Hematopoietic multipotent progenitor cell (in vitro differentiated cells): ENCODE measurements at places on chromosomes 11 and 22.
A peak's percentile ranks its signal among the peaks of the same experiment; 100 is the strongest.

DNA sequence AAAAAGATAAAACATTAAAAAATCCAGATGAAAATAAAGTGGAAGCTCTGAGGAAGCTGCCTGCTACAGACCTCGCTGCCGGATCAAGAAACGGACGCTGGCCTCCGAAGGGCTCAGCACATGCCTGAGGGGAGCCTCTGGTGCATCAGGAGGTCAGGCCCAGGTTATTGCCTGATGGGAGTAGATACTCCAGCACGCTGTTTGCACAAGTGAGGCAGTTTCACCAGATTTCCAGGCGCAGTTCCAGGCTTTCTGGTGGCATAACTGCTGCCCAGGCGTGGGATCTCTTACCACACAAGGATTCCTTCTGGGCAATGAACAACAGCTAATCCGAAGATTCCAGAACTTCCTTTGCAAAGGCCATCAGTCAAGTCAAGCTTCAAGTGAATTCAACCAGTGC, 154.2 kb downstream of the MPPED1 start:
- no peak for DNase-seq

- DNase-seq: no peak
Observed at GRCh38 chr11:69351460-69351859, 57.5 kb downstream of the MYEOV start.

GRCh38 chr11:125263268-125263790, 98.8 kb downstream of the PKNOX2 start:
- peak; percentile 3 for DNase-seq

- DNase-seq: no peak
Observed at GRCh38 chr11:116596346-116597260, 176.2 kb downstream of the BUD13 start.

- no peak for DNase-seq
Observed at GRCh38 chr22:35502836-35503235, 37.8 kb upstream of the RASD2 start.

DNA sequence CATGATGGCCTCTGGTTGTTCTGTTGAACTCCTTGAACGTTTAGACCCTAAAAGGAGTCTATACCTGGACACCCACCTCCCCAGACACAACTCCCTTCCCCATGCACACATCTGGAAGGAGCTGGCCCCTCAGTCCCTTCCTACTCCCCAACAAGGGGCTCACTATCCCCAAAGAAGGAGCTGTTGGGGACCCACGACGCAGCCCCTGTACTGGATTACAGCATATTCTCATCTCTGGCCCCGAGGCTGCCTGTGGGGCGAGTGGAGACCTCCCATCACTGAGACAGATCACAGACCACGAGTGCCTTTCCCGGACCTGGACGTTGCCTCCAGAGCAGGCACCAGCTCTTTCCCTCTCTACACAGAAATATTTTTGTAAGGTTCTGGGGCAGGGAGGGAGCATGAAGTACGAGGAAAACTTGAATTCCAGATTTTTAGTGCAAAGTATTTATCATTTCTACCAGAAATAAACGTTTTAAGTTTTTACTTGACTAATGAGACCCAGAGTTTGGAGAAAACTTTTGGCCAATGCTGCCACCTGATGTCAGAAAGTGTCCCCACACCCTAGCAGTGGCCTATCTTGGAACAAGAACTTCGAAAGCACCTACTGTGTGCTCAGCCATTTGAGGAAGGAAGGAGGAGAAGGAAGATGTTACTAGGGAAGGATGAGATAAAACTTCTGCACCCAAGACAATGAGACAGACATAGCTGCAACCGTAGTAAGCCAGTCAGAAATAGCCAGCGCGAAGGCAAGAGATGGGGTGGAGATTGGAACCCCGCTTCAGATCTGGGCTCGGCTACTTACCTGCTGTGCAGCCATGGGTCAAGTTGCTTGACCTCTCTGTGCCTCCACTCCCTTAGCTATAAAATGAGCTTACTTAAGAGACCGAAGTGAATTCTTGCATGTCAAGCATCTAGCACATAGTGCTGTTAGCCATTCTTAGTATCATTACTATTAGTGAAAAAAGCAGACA, 10.2 kb upstream of the POU2F3 start:
- DNase-seq: peak; percentile 45

DNA sequence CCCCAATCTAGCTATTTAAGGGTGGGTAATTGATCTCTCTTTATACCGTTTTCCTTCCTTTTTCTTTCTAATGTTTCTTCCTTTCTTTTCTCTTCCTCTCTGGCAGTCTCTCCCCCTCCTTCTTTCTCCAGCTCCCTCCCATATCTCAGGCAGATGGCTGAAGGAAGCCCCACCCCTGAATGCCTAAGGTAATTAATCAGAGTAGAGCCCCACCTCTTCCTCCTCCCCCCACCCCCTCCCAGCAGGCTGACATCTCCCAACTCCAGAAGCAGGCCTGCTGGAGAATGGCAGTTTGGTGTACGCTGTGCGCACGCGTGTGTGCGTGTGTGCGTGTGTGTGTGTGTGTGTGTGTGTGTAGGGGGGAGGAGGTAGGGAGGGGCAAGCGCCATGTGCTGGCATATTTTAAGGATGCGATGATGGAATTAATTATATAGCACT, 122.6 kb downstream of the APOL5 start:
- DNase-seq: peak; percentile 85

DNA sequence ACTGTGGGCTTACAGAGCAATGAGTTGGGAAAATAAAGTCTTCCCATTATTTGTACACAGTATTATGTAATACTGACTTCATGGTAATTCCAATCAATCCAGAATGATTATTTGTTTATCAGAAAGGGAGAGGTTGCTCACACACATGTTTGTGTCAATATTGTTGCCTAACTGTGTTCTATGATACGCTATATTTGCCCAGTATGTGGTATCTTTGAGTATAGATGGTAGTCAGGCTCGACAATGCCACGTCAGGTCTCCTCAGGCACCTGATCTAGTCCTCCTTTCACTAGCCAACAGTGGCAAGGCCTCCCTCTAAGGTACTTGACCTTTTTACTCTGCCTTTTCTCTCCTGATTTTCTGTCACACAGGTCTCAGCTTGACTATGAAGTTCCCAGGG, 5.3 kb downstream of the DNHD1 start:
- no peak for DNase-seq

GRCh38 chr22:46635756-46636155, 15.6 kb downstream of the GRAMD4 start:
- DNase-seq: no peak

DNA sequence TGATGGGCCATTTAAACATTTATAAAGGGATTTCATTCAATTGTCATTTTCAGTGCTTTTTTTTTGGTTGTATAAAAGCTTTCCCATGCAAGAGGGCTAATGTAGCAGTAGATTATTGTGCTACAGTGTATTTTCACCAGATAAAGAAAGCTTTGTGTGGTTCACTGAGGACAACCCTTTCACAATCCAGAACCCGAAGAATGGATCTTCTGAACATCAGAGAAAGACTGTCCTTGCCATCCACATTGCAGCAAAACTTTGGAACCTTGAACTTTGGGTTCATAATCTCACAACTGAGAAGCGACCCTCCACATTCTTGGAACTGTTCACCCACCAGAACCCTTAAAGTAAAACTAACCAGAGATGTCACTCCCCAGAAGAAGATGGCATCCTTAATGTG, 9.3 kb downstream of the APOBEC3H start:
- no peak for DNase-seq

DNA sequence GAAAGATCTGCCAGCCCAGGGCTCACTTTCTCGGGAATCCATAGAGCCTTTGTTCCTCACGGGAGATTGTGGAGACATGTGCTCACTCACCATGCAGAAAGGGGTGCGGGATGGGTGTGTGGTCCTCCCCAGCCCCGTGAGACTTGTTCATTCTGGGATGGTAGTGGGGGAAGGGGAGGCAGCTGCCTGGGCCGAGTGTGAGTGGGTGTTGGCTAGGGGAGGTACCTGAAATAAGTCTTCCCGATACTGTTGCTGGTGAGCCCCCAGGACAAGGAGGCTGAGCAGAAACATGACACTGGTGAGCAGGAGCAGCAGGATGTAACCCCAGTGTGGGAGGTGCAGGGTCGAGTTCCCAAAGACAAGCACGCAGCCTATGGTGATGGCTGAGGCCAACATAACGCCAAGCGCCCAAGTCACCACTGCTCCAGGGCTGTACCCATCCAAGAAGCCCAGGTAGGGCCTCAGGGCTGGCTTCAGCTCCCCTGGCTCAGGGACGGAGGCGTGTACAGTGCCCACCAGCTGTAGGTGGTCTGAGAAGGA, 2.8 kb downstream of the SLC7A4 start:
- DNase-seq: no peak

DNA sequence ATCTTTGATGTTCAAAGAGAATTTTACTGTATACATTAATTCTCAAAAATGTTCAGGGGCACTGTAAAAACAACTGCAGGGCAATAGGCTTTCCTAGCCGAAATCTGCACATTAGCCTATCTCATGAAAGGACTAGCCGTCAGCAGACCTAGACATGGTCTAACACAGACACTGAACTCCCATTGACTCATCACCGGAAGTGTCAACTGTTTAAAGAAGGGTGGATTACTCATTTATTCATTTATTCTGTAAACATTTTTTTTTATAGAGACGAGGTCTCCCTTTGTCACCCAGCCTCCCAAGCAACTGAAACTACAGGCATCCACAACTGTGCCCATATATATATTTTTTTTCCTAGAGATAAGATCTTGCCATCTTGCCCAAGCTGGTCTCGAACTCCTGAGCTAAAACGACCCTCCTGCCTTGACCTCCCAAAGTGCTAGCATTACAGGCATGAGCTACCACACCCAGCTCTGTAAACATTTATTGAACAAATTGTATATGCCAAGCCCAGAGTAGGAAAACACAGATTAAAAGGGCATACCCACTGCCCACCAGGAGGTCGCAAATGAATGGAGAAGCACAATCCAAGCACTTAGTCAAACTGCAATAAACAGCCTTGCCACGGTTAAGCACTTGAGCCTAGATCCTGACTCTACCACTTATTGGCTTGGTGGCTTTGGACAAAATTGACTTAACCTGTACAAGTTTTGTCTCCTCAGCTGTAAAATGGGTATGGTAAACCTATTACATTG, 26.6 kb downstream of the RAB30 start:
- no peak for DNase-seq

GRCh38 chr22:20089977-20090729, 10.1 kb downstream of the DGCR8 start:
- no peak for DNase-seq

GRCh38 chr11:9200471-9200870, 64.7 kb downstream of the DENND5A start:
- no peak for DNase-seq

DNA sequence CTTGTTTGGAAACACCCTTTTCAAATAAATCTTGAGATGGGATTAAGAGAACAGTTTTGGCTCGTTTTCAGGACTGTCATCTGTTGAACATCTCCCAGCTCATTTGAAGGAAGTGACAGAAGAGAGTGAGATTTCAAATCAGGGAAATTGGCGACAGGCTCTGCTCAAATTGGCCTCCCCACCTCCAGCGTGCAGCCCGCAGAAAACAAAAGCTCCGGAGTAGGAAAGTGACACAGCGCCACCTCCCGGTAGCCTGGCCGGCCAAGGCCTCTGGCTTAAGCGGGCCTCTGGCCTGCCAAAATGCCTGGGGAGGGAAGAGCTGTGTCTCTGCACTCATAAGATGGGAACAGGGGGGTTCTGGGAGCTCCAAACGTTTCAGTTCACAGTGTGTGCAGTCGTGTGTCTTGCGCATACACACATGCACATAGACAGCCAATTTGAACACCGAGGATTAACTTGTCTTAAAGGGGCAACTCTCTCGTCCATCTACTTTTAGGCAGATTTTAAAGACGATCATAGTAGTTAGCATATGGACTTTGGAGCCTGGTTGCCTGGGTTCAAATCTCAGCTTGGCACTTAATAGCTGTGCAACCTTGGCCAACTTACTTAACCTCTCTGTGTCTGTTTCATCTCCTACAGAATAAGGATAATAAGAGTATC, 132.7 kb upstream of the RCN1 start:
- peak; percentile 30 for DNase-seq

- no peak for DNase-seq
Observed at GRCh38 chr22:38233427-38233826, 31.6 kb downstream of the MAFF start.

GRCh38 chr11:93869830-93870229, 19.4 kb upstream of the VSTM5 start:
- DNase-seq: no peak

GRCh38 chr22:42142771-42143461, 12.3 kb upstream of the CYP2D6 start:
- no peak for DNase-seq

GRCh38 chr22:38305471-38306448, 11.5 kb downstream of the CSNK1E start:
- no peak for DNase-seq

GRCh38 chr11:32752001-32752400, 42.5 kb downstream of the CCDC73 start:
- no peak for DNase-seq

- DNase-seq: no peak
Observed at GRCh38 chr22:17283423-17283822, 64.2 kb upstream of the ADA2 start.

- DNase-seq: no peak
Observed at GRCh38 chr11:9091044-9091922, at the start of gene SCUBE2. Gene SCUBE2 (minus strand): TSS chr11:9091599. CDS start chr11:9091528, 71 bp downstream.

GRCh38 chr11:79309407-79309806, 131.4 kb downstream of the TENM4 start:
- DNase-seq: no peak

DNA sequence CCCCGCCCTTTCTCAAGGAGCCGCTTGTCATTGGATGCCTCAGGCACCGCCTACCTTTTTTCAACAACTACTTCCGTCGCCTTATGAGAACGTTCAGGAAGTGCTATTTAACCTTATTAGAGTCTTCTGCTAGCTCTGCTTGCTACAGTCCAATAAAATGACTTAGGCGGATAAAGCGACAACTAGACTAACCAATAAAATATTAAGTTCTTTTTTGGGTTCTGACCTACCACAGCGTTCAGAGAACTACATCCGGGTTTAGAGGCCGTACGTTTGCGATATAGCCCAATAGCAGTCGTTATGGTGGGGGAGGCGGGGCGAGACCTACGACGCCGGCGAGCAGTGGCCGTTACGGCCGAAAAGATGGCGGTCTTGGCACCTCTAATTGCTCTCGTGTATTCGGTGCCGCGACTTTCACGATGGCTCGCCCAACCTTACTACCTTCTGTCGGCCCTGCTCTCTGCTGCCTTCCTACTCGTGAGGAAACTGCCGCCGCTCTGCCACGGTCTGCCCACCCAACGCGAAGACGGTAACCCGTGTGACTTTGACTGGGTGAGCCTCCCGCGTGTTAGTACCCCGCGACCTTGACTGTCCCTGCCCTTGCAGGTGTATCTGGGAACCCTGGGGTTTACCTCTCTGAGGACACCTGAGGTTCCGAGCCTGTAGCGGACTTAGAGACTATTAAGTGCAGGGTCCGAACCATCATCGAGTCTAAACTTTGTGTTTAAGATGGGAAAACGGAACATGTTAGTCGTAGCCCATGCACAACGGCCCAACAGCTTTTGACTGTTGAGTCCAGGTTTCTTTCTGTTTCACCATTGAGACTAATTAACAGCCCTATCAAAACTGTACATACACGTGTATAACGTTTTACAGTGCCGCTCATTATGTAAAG, at the start of gene TMX2:
Gene TMX2, plus strand, starts transcription at position 338 of the 895 bp plus-strand sequence. Its CDS starts 26 bp downstream, at position 364.
- DNase-seq: peak; percentile 99

- no peak for DNase-seq
Observed at GRCh38 chr11:127890030-127890615, 697.2 kb downstream of the ETS1 start.

GRCh38 chr11:93694557-93694956, 33.1 kb downstream of the CEP295 start:
- no peak for DNase-seq

GRCh38 chr22:38072322-38073149, 11.4 kb downstream of the SLC16A8 start:
- DNase-seq: no peak
